ENCODE measurements at places on chromosomes 2 and 18.

- no peak for DNase-seq
Observed at GRCh38 chr2:71250935-71251334, 24.0 kb upstream of the PAIP2B start.

DNA sequence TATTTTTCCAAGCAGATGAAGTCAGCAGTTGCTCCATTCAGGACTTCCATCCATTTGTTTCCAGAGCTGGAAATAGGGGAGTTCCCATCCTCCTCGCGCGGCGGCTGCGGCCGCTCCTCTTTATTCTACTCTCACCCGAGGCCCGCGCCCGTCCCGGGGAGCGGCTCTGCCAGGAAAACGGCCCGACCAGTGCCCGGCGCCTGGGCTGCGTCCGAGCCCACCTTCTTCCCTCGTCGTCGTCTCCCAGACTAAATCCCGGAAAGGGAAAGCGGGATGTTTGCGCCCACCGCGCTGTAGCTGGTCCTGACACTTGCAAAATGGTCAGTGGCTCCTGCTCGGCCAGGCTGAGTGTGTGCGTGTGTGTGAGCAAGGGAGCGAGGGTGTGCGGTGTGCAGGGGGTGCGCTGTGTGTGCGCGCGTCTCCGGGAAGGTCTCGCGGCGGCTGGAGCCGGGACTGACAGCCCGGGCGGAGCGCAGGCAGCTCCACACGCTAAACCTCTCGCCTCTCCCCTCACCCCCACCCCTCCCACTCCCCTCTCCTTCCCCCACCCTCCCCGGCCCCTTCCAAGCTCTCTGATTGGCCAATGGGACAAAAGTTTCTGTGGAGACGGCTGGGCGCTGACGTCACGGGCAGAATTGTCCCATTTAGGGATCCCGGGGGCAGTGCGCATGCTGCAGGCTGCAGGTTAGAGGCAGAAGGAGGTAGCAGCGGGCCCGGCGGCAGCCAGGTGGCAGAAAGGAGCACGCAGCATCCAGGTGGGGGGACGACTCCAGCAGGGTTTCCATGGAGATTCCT is at the start of gene NOL4:
Gene NOL4 (minus strand): TSS at position 491 of the 795 bp plus-strand sequence. CDS start 1,660 bp downstream, outside the sequence.
- no peak for DNase-seq

DNA sequence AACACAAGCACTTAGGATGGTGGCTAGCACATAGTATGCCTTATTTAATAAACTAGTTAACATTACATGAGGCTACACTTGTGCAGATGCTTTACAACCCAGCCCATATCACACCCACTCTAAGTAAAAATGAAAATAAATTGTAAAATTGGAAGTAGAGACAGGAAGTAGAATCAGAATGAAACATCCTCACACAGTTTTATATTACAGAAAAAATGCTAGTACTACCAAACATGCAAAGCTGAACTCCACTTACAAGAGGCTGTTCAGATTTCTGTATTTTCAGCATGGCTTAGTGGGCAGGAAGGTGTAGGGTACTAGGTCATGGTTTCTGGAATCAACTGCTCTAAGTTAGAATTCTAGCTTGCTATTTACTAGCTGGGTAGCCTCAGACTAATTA is 18.2 kb upstream of the CRIM1 start:
- no peak for DNase-seq

GRCh38 chr18:61829108-61829507 is 63.7 kb downstream of the RNF152 start:
- DNase-seq, result no peak
